ENCODE measurements at places on chromosomes 5 and 9. TPM values are rescaled to one million over a fixed set of nuclear protein-coding genes. Genes with fewer than 3 reads are reported as not detected.

GRCh38 chr5:143922718-143923117 lies 110.8 kb downstream of the HMHB1 start:
- DNase-seq = no peak

DNA sequence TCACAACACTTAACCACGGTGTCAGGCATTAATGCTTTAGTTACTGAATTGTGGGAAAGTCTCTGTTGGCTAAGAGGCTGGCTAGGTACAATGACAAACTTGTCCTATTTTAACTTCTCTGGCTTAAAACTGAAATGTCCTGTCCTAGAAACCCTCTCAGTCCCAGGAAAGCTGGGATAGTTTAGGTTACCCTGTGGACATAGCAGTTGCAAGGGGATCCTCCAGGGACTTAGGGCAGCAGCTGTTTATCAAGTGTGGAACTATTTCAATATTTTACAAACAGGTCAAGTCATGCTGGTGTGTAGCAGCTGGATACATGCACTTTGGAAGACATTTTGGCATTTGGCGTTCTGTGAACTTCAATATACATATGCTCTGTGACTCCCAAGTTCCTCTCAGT lies 95.0 kb upstream of the ARRDC3 start:
- DNase-seq = no peak

- peak; percentile 8 for DNase-seq
Observed at GRCh38 chr9:134575103-134575900, 66.3 kb upstream of the COL5A1 start.

GRCh38 chr5:146880966-146881365 lies 2.4 kb upstream of the PPP2R2B start:
- no peak for DNase-seq

DNA sequence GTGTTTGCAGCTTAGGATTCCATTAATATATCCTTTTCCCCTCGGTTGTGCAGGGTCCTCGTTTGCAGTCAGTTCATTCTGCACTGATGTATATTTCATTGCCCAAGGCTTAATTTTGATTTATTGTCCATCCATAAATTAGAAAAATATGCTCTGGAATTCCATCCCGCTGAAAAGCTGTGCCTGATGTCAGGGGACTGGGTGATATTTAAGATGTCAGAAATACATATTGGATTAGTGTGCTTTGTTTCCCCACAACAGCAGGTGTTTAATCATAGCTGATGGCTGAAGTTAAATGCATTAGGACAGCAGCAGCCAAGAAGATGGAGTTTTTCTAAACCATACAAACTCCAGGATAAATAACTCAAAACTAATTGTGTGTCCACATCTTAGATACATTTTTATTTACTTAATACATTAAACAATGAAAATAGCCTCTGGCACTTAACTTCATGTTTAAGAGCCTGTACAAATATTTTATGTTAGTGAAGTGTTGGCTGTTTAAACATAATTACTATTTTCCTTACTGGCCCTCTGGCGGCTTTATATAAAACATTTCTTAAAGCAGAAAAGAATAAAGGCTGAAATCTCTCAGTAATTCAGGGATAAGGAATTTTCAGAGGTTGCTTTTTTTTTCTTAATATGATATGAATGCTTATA lies 170.4 kb upstream of the TBCA start:
- DNase-seq = no peak

- DNase-seq = peak; percentile 68
Observed at GRCh38 chr5:179530069-179530998, 20.0 kb upstream of the RUFY1 start.

GRCh38 chr9:129550199-129550839 lies 70.6 kb downstream of the C9orf50 start:
- DNase-seq = peak; percentile 65

- peak; percentile 81 for DNase-seq
Observed at GRCh38 chr9:38687389-38687842, 32.5 kb downstream of the FAM240B start.

GRCh38 chr5:79742549-79743136 lies 53.0 kb downstream of the CMYA5 start:
- no peak for DNase-seq

- no peak for DNase-seq
Observed at GRCh38 chr9:70228611-70229010, 30.2 kb upstream of the SMC5 start.

DNA sequence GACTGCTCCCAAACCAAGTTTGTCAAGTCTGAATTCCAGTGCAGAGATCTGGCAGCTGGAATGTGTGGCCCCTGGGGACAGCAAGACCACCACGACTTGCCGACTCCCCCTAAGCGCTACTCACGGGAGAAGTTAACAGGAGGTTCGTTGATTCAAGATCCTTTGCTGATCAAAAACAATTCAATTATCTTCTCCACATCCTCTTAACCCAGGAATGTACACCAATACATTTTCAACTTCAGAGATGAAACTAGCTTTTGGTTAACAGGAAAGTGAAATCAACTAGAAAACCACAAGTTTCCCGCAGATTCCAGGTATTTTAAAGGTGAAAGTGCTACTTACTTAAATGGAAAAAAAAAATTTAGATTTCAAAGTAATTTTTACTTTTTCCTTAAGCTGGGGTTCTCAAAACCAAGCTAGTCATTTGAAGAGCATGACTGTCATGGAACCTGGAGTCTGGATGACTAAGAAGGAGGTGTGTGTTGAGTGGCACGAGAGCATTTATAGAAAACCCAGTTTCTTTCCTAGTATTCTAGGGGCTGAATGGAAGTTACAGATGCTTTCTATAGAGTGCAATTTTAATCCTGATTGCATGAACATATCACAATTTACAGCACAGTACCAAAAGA lies 257.5 kb upstream of the PANK3 start:
- no peak for DNase-seq

GRCh38 chr5:124745928-124746915 lies at the start of gene ZNF608:
ZNF608 (minus strand) TSS chr5:124746639; CDS start chr5:124744989, 1,650 bp downstream.
- peak; percentile 40 for DNase-seq

The ADAMTS19 gene
- total RNA-seq = 1.1 TPM

The NEUROG1 gene
- not detected for total RNA-seq

The RNF183 gene
- total RNA-seq = 9.2 TPM

The KCNT1 gene
- total RNA-seq = 0.08 TPM

The CDKN2B-AS1 gene
- total RNA-seq = 39.7 TPM

The GBGT1 gene
- total RNA-seq = 4.6 TPM
